ENCODE measurements at places on chromosomes 13 and 19.
A peak's percentile ranks its signal among the peaks of the same experiment; 100 is the strongest.

DNA sequence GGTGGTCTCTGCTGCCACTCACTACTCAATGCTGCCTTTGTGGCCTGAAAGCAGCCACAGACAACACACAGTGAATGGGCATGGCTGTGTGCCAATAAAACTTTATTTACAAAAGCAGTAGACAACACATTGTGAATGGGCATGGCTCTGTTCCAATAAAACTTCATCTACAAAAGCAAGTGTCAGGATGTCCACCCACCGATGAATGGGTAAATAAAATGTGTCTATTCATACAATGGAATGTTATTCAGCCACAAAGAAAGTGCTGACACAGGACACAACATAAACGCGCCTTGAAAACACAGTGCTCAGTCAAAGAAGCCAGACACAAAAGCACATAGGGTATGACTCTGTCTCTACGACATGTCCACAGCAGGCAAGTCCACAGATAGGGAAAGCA lies 20.1 kb downstream of the ZSCAN5A start:
- DNase-seq: no peak

GRCh38 chr13:73287831-73288230 lies 229.0 kb downstream of the KLF5 start:
- DNase-seq: no peak

DNA sequence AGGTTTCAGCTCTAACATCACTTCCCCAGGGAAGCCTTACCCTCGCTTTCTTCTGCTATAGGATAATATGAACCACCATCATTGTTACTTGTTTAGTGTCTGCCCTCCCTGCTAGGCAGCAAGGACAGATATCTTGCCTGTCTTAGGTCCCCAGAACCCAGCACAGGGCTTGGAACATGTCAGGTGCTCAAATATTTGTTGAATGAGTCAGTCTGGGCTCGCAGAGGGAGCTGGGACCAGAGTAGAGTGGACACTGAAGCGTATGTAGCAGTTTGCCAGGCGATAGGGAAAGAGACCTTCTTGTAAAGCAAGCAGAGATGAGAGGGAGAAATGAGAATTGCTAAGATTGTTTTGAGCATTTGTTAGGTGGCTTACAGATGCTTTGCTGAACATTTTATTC lies 11.7 kb downstream of the BCKDHA start:
- DNase-seq: peak; percentile 75

DNA sequence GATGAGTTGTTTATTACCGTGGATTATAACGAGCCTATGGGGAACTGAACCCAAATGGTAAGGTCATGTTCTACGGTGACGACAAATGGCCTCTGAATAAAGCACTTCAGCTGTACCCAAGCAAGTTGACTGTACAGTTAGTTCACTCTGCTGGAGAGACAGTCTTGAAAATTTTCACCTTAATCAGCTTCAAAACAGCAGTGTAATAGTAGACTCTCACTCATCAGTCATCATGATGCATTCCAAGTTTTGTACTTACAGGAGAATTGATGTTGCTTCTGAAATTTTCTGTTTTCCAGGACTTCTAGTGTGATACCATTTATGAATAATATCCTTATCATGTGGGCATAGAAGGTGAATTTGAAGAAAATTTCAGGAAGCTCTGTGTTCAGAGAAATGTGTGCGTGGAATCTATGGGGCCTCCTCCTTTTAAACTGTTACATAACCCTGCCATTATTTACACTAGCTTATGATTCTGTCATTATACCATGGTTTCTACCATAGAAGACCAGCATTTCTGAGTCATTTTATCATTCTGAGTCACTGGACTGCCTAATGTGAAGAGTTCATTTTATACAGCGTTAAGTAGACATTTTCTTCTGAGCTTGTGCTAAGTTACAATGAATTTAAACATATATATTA lies 96.9 kb downstream of the WDFY2 start:
- no peak for DNase-seq

DNA sequence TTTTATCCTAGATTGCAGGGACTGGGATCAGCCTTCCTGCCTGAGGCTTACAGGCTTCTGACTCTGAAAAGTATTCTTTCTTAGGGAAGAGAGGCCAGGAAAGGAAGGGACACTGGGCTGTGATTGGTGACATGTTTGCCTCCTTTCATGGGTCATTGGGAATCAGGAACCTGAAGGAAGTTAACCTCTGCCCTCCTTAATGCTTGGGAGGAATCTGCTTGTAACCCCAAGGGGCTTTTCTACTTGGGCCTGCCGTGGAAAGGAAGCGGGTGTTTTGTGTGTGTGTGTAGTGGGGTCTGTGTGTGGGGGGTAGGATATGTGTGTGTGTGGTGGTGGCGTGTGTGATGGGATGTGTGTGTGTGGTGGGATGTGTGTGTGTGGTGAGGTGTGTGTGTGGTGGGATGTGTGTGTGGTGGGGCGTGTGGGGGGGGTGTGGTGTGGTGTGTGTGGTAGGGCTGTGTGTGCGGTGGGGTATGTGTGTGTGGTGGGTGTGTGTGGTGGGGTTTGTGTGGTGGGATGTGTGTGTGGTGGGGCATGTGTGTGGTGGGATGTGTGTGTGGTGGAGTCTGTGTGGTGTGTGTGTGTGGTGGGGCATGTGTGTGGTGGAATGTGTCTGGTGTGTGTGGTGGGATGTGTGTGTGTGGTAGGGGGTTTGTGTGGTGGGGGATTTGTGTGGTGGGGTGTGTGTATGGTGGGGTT lies 41.3 kb upstream of the NPAS1 start:
- no peak for DNase-seq

- no peak for DNase-seq
These were observed 11.9 kb upstream of the GNA15 start for GRCh38 chr19:3123956-3124355.

DNA sequence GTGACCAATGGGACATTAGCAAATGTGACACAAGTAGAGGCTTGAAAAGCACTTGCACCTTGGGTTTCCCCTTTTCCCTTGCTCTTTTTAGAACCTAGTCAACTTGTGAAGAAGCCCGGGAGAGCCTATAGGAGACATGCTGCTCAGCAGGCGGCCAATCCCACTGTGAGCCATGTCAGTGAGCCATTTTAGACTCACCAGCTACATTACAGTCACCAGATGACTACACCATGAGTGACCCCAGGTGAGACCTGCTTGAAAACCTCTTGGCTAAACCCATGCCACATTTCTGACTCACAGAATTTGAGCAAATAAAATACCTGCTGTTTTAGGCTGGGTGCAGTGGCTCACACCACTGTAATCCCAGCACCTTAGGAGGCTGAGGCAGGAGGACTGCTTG lies 317.5 kb downstream of the KLF12 start:
- DNase-seq: no peak

DNA sequence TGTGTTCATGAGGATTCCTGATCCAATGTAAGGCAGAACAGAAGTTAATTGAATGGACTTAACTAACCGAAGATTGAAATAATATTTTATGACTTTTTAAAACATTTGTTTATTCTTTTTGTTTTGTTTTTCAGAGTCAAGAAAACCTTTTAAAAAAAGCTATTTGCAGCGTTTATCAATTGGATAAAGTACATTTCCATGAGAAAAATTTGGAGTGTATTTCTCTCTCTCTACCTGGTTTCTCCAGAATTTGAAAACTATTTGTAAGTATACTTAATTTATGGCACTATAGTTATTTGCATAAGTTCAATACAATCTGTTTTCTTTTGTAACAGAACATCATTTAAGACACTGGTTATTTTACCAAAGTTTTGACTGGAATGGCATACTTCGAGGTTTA lies 208.0 kb upstream of the UBL3 start:
- no peak for DNase-seq

DNA sequence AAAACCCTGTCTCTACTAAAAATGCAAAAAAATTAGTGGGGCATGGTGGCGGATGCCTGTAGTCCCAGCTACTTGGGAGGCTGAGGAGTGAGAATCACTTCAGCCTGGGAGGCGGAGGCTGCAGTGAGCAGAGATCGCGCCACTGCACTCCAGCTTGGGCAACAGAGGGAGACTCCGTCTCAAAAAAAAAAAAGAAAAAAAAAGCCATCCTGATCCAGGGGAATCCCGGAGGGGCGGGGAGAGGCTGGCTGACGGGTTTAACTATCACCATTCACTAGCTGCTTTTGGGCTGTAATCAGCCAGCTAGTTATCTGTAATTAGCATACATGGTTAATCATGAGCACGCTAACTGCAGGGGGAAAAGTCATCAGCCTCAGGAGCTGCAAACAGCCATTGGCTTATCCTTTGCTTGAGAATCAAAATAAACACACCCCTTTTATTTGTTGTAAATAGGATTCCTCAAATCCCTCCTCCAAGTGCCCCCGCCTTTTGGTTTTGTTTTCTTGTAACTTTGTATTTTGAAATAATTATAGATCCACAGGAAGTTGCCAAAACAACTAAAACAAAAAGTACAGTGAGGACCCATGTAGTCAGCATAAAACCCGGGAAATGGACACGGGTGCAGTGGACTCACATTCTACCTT lies 9.6 kb downstream of the FSD1 start:
- DNase-seq: no peak

DNA sequence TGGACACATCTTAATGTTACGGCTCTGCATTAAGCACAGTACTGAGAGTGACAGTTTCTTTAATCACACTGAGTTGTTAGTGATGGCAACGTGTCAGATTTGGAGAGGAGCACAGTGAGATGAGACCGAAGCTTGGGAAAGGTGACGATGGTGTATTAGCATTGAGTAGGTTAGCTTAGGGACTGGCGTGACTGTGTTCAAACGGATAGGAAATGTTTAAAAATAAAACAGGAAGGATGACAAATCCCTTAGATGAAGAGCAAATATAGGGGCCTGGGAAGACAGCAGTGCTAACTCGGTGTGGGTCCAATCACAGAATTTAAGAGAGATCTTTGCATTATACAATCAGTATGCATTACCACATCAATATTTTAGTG lies 384.3 kb downstream of the HS6ST3 start:
- no peak for DNase-seq

DNA sequence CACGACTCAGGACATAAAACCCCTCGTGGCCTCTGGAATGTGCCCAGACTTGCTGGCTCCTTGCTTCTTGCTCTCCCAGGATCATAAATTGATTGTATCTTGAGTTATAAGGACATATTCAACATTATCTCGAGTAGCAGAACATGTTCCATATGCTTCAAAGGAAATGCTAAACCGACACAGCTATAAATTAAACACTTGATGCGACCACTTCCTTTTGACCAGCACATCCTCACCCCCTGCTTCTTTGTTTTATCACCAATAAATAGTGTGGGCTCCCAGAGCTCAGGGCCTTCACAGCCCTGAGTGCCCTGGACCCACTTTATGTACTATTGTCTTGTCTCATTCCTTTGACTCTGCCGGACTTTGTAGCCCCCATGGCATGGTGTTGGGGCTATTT lies 157.0 kb upstream of the PABPC3 start:
- DNase-seq: no peak

DNA sequence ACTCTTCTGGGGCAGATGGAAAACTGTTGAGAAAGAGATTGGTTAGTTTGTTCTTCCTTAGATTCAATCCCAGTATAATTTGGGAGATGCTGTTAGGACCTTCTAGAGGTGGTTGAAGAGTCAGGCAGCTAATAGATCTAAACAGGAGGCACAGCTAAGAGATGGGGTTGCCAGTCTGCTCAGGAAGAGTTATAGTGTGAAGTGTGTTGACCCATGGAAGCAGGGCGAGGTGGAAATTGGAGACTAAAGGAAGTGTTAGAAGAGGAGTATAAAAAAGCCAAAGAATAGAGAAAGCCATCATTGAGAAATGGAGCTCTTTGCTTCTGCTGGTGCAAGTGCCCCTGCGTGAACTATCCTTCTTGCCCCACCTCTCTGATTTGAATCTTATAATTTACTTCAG lies 3.8 kb upstream of the OXGR1 start:
- DNase-seq: no peak

DNA sequence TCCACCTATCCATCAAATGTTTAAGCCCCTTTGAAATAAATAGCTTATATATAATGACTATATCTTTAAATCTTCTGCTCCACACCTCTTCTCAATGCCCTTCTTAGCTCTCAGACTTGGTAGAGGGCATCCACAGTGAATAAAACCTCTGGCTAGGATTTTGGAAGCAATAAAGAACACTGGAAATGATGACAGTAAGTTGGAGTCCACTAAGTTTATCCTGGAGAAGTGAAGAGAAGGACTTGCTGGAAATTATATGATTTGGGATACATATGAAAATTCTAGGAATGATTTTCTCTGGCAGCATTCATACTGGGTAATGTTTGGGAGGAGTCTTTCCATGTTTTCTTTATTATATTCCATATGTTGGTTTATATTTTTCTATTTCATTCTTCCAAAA lies 133.5 kb upstream of the KL start:
- DNase-seq: no peak

GRCh38 chr13:65499256-65499655 lies 1730.9 kb downstream of the PCDH9 start:
- DNase-seq: no peak
